ENCODE measurements at places on chromosomes 5 and 9.

GRCh38 chr5:118619823-118620222 is 368.5 kb downstream of the DTWD2 start:
- no peak for DNase-seq

DNA sequence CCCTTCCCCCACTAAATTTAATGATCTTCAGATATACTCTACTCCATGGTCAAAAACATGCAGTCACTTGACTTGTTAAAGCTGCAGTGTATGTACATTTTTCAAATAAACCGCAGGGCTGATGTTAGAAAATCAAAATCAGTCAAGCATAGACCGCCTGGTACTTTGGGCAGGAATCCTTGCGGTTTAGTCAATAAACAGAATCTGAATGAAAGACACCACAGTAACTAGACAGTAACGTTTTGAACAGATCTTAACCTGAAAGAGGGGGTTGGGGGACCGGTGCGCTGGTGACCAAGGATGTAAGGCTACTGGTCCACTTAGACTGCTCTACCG is 188.8 kb downstream of the BNC2 start:
- no peak for DNase-seq

- DNase-seq: no peak
Observed at GRCh38 chr5:96001262-96001661, 39.6 kb upstream of the ELL2 start.

DNA sequence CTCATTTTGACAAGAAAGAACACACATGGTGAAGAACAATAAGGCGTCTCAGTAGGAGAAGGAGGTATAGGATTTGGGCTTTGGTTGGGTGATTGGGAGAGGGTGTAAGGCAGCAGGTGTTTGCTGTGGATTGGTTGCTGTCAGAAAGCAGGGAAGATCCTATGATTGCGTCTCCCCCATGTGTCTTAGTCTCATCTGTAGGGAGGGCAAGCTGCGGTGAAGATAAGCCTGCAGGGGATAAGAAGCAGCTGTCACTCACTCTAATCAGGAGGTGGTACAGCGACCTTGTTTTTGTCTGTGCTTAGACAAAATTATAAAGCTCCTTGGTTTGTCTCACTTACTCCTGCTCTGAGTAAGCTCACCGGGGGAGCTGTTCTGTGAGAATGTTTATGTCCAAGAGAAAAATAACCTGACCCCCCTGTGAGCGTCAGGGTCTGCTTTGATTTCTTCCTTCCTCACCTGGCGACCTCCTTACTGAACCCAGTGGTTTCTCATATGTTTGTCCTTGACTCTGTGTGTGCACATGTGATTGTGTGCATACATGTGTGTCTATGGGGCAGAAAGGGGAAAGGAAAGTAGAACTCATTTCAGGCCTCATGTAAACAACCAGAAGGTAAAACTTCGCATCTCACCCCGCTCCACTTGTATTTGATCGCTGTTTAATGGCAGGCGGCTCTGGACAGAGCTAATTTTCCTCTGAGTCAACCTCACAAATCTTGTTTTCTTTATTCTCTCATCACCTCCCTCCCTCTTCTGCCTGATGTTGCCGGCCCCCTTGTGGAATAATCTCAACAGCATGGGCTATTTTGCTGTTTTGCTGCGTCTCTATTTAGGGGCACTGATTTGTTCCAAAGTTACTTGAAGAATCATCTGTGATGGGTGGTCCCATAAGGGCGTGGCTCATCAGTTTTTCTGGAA is 105.6 kb downstream of the TENT4A start:
- DNase-seq: no peak

GRCh38 chr9:104864675-104865104 is 63.3 kb downstream of the ABCA1 start:
- DNase-seq: no peak

GRCh38 chr5:98904780-98905179 is 24.0 kb downstream of the CHD1 start:
- DNase-seq: no peak

GRCh38 chr5:15566789-15567188 is 66.8 kb downstream of the FBXL7 start:
- no peak for DNase-seq

DNA sequence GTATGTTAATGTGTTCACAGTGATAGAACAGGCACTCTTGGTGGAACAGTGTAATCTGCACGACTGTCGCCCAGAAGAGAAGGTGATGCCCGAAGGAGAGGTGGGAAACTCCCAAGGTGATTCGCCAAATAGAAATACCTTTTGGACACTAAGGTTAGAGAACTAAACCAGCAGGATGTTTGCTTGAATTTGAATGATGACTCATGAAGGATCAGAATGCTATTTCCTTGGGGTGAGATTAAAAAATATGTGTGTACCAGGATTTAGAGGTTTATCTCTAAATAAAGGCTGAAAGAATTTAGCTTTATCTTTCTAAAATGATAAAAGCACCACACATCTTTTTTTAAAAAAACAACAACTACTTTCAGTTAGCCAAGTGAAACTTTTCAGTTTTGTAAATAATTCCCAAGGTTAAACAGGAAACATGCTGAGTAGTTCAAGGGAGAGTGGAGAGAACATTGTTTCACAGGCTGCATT is 297.4 kb upstream of the TAS2R1 start:
- no peak for DNase-seq
